ENCODE measurements at places on chromosomes 1 and 21.

DNA sequence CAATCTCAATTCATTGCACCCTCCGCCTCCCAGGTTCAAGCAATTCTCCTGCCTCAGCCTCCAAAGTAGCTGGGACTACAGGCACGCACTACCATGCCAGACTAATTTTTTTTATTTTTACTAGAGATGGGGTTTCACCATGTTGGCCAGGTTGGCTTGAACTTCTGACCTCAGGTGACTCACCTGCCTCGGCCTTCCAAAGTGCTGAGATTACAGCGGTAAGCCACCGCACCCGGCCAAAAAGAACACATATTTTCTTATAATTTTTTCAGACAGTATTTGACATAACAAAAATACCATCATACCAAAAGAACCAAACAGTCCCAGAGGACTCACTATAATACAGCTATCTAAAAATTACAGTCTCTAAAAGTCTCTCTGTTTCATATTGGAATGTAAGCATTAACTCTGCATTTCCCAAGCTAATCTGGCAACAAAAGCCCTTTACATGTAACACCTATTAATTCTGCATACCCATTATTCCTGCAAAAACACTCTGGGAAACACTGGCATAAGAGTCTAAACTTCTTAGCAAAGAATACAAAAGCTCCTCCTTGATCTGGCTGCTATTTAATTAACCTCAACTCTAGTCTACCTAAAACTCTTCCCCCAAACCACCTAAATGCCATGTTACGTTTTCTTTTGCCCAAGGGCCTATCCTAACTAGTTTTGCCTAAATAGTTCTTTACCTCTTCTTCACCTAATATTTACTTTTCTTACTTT lies 26.9 kb downstream of the WDR26 start:
- DNase-seq: no peak

DNA sequence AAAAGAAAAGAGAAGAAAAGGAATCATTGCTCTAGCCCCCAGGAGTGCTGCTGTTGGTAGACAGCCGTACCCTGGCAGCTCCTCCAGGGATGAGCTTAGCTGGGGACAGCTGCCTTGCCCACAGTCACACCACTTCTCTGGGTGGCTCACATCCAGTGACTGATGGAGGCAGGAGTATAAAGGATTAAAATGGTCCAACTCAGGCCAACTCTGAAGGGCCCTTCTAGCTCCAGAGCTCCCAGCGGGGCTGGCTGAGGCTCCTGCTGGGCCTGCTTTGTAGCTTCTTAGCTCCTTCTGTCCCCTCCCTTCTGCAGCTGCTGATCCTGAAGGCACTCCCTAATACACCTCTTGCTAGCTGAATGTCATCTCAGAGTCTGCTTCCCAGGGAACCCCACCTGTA lies 4.4 kb downstream of the CITED4 start:
- DNase-seq: no peak

- DNase-seq: no peak
Observed at GRCh38 chr1:99731384-99731783, 35.1 kb downstream of the FRRS1 start.

DNA sequence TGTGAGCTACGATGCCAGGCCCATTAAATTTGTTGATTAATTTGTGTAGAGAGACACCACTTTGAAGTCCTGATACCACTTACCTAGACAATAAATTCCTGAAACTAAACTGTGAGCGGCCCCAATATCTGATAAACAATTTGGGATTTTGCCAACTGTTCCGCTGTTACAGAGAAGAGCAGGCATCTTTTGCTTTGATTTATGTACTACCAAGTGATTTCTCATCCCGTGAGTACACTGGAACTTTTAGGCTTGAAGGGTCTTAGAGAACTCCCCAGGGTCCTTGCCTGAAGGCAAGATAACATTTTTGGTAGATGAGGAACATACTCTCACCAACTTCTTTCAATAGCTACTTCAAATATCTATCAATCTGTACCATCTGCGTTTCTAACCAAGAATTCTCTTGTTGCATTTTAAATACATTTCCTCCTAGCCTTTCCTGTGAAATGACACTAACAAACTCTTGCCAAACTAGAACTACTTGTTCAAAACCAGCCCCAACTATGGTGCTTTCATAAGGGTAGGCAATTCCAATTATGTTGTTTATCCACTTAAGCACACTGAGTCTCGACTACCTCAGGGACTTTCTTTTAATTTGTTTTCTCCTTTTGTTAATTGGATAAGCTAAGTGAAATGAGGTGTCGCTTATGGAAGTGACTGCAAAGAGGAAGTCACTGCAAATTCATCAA lies 23.2 kb upstream of the SLC30A1 start:
- no peak for DNase-seq

GRCh38 chr1:118118469-118118868 lies 66.6 kb downstream of the SPAG17 start:
- no peak for DNase-seq

Measured in iPS DF 19.7 (cell line).